ENCODE measurements at places on chromosomes 2 and 18.
A peak's percentile ranks its signal among the peaks of the same experiment; 100 is the strongest.

DNA sequence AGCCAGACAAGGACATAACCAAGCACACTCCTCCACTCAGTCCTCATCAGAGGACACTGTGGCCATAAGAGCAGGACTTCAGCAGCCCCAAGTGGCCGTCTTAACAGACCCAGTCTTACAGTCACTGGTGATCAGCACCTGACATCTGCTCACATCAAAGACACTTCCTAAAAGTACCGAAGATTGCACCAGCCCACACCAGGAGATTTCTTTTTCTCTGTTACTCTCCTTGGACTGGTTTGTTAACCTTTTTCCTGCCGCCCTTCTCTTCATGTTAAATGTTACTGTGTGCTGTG lies 44.1 kb downstream of the MRPS5 start:
- DNase-seq, result no peak

GRCh38 chr2:170271340-170271739 lies 93.4 kb downstream of the MYO3B start:
- DNase-seq, result no peak

DNA sequence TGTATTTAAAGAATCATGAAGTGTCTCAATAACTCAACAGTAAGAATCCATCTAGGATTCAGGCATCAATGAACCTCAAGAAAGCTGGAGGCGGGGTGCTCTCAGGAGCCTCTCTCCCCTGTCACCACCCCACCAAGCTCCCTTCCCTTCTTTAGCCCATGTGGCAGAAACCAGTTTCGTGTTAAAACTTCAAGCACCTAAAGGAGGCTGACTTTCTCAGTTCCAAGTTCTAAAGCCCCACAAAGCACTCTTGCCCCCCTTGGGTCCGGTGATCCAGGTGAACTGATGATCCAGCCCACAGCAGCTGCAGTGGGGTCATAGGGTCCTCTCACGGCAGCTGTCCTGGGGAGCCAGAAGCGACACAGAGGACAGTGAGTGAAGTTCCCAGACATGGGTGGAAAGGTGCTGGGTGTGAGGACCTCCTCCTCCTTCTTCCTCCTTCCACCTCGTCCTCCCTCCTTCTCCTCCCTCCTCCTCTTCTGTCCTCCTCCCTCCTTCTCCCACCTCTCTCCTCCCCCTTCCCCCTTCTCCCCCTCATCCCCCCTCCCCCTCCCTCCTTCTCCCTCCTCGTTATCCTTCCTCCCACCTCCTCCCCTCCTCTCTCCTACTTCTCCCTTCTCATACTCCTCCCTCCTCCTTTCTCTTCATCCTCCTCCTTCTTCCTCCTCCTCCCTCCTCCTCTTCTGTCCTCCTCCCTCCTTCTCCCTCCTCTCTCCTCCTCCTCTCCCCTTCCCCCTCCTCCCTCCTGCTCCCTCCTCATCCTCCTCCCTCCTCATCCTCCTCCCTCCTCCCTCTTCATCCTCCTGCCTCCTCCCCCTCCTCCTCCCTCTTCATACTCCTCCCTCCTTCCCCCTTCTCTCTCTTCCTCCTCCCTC lies 192.4 kb upstream of the AGAP1 start:
- no peak for DNase-seq

DNA sequence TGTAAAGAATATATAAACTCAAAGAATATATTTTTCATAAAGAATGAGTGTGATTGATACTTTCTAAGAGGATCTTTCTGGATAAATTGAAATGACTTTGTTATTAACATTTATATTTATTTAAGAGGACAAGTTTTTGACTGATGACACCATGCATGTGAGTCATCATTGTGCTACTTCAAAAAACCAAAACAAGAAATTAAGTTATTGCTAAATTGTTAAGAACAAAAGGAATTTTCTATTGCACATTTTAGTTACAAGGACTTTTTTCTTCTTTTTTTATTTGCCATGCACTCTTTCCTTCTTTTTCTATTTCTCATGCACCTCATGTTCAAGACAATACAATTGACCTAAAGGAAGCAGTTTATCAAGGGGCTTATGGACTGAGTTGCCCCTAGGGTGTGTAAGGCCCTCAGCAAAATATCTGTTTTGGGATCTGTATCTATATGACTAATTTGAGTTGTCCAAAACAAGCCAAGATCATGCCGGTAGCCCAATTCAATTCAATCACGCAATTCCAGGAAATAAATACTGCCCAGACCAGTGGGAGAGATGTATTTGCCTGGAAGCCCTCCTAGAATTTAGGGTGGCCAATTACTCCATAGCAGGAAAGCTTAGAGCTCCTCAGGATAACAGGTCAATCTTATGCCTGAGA lies 654.3 kb downstream of the METTL4 start:
- DNase-seq, result no peak

- no peak for DNase-seq
These were observed 648.1 kb downstream of the LRP1B start for GRCh38 chr2:141482697-141483096.

GRCh38 chr2:237603718-237604362 lies 13.3 kb upstream of the RAB17 start:
- DNase-seq, result peak; percentile 44

GRCh38 chr2:138960191-138960590 lies 180.0 kb upstream of the NXPH2 start:
- no peak for DNase-seq

GRCh38 chr2:18668221-18668620 lies 78.9 kb upstream of the NT5C1B start:
- no peak for DNase-seq

- no peak for DNase-seq
These were observed 230.0 kb upstream of the GYPC start for GRCh38 chr2:126425943-126426342.

DNA sequence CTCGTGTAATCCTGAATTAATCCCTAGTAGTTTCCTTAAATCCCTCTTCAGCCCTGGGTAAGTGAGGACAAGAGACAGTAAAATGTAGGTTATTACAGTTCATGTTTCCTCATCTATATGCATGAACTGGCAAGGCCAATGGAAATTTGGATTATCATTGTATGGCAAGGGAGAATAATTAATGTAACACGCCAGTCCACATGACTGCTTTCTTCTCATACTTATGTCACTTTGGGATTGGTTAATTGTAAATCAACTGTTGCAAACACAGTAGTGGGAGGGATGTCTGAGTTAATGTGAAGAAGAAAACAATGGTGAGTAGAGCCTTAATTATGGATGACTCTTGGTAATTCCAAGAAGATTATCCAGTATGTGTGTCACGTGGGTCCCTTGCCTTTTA lies 1.7 kb upstream of the SERPINB7 start:
- no peak for DNase-seq

DNA sequence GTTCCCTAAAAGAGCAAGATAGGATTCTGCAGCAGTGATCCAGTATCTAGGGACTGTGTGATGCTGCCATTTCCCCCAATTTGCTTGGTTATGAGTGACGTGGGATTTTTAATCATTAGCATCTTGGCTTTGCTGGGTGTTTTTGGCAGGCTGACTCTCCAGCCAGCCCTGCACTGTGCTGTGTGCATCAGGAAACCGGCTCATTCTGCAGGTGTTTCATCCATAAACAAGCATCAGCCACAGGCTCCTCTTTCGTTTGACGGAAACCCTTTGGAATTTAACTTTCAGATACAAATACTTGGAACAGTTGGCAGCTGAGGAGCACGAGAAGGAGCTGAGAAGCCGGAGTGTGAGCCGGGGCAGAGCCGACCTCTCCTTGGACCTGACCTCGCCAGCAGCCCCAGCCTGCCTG lies 135.9 kb downstream of the TPGS2 start:
- DNase-seq, result no peak

DNA sequence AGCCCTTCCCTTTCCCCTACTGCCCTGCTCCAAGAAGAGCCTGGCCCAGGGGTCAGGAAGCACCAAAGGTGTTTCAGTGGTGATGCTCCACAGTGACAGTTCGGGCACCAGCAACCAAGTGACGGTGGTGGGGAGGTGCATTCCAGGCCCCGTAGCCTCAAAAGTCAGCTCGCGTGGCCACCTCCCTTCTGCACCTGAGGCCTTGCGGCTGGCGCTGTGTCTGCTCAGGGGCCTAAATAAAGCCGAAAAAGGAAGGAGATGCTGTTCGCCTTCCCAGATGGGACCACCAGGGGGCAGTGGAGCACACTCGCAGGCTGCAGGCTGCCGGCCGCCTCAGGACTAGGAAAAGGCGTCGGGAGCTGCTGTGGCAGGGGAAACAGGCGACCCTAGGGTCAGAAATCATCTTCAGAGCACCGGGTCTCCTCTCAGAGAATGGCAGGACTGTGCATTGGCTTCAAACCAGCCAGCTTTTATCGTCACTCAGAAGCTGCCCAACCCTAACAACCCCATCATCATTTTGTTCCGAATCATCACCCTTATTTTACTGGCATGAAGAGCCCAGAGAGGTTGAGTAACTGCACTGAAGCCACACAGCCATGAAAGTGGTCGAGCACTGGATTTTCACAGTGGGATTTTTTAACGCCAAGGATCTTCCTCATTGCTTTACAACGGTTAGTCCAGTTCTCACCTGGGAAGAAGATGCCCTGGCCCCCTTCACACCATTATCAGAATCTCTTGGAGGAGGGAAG lies 213.0 kb upstream of the CELF4 start:
- peak; percentile 47 for DNase-seq

Measured in GM12892 (cell line).